ENCODE measurements at places on chromosomes 1 and 21.

- no peak for DNase-seq
Observed at GRCh38 chr21:33991133-33991532, 75.5 kb upstream of the ATP5PO start.

DNA sequence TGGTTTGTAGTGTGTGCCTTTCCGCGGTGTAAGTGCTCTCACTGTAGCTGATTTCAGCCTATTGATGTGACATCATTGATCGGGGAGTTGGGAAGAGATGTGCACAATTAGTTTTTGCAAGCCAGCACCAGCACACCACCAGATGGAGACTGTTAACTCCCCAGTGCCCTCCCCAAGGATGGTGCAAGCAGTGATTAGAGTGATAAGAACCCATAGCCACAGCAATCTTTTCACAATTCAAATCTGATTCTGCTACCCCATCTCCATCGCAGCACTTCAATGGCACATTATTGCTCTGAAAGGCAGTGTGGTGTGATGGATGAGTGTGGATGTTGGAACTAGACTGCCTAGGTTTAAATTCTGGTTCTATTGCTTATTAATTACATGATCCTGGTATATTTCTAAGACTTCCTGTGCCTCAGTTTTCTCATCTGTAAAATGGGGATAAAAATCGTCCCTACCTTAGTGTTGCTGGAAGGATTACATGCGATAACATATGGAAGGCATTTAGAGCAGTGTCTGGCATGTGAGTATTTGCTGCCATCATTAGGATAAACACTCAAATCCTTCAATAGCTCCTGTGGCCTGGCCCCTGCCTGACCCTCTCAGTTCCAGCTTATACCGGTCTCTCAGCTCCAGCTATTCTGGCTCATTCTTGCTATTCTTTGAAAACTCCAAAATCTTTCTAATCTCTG, 6.7 kb downstream of the CSF3R start:
- DNase-seq = no peak

DNA sequence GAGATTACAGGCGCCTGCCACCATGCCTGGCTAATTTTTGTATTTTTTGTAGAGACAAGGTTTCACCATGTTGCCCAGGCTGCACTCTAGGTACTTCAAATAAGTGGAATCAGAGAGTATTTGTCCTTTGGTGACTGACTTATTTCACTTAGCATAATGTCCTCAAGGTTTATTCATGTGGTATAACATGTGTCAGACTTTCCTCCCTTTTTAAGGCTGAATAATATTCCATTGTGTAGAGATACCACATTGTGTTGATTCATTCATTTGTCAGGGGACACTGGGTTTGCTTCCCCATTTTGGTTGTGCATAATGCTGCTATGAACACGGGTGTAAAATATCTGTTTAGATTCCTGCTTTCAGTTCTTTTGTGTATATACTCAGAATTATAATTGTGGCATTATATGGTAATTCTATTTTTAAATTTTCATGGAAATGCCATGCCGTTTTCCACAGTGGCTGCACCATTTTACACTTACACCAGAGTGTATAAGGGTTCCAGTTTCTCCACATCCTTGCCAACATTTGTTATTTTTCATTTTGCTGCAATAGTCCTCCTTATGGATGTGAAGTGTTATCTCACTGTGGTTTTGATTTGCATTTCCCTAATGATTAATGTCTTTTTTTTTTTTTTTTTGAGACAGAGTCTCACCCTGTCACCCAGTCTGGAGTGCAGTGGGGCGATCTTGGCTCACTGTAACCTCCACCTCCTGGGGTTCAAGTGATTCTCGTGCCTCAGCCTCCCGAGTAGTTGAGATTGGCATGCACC, 35.1 kb downstream of the IL6R start:
- DNase-seq = no peak

- no peak for DNase-seq
Observed at GRCh38 chr1:30724175-30724574, 790 bp upstream of the MATN1 start.

- DNase-seq = no peak
Observed at GRCh38 chr1:244246334-244246733, 195.3 kb downstream of the ZBTB18 start.

DNA sequence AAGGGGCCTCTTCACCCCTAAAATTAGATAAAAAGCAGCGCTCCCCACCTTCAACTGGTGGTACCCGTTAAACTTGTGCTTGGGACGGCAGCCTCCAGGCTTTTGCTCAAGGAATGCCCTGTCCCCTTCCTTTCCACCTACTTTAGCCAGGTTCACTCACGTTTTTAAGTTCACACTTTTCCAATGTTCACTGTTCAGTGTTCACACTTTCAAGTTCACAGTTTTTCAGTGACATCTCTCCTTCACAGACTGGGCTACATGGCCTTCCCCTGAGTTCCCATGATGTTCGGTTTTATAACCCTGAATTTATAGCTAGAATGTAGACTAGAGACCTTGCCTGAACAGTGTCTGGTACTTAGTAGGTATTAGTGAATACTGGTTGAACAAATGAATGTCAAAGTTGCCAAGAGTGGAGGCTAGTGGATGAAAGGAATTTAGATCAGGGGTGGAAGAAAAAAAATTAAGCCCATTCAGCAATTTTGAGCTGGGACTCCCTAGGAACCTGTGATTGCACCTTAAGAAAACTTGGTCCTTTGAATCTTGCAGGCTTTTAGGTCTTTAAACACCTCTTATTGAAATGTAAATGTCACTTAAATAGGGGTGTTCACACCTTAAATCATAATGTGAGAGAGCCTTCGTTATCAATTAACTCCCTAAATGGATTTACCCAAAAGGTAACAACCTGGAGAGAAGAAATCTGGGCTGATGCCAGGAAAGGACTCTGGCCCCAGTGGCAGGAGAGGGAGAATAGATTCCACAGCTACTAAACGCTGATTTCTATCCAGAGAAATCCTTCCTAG, 12.3 kb downstream of the BTG2 start:
- DNase-seq = no peak

All from activated CD4-positive, CD25-positive, alpha-beta regulatory T cell treated with anti-CD3 and anti-CD28 coated beads, Interleukin-2, amount 50 U/mL, for 16 hours (primary cell).